A549 treated with CORT108297 at 1 μM for 4 hours (cell line): ENCODE measurements at places on chromosomes 1 and 21. TPM values are rescaled to one million over a fixed set of nuclear protein-coding genes. Genes with fewer than 3 reads are reported as not detected.

The CFHR1 gene
- 0.20 to 0.27 TPM in 2 of 5 replicates, not detected in the others for total RNA-seq

The DMRTA2 gene
- 0.06 to 0.23 TPM (median 0.17 TPM) in 5 replicates for total RNA-seq

The USP24 gene
- total RNA-seq: 11.5 to 15.3 TPM (median 14.1 TPM) in 5 replicates

The TDRD10 gene
- not detected in 5 replicates for total RNA-seq

The FCGR3B gene
- total RNA-seq: not detected in 5 replicates

The TMEM222 gene
- total RNA-seq: 40.1 to 51.0 TPM (median 50.4 TPM) in 5 replicates

The NKAIN1 gene
- 0.99 to 1.4 TPM (median 1.3 TPM) in 5 replicates for total RNA-seq

The PTPRC gene
- total RNA-seq: not detected in 5 replicates

The CAMSAP2 gene
- total RNA-seq: 15.8 to 23.2 TPM (median 19.6 TPM) in 5 replicates

The PDZK1 gene
- 0.66 to 0.99 TPM (median 0.77 TPM) in 5 replicates for total RNA-seq
